ENCODE measurements at places on chromosomes 1 and 21.

GRCh38 chr1:235893840-235894239, 27.1 kb upstream of the LYST start:
- DNase-seq = no peak

- DNase-seq = no peak
Measured at GRCh38 chr1:165876121-165876520, 48.7 kb downstream of the UCK2 start.

GRCh38 chr1:111739925-111740765, 950 bp upstream of the INKA2 start:
- peak; percentile 54 for DNase-seq

DNA sequence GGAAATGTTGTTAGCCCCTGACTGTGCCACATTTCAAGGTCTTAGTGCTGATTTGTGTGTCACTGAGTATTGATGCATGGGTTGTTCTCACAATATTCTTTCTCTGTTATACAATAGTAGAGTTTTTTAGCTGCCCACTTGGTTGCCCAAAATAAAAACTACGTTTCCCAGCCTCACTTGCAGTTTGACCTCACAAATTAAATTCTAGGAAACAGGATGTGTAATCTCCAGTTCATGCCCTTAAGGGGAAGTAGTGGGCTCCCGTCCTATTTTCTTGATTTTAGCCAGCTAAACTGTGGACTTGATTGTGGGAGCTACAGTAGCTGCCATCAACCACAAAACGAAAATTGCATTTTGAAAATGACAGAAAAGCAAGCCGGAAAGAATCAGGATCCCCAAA, 27.3 kb upstream of the LAMC1 start:
- DNase-seq = no peak

- DNase-seq = peak; percentile 52
Measured at GRCh38 chr1:86207323-86207722, 50.8 kb upstream of the COL24A1 start.

- no peak for DNase-seq
Measured at GRCh38 chr1:244074559-244075171, 23.6 kb downstream of the ZBTB18 start.

DNA sequence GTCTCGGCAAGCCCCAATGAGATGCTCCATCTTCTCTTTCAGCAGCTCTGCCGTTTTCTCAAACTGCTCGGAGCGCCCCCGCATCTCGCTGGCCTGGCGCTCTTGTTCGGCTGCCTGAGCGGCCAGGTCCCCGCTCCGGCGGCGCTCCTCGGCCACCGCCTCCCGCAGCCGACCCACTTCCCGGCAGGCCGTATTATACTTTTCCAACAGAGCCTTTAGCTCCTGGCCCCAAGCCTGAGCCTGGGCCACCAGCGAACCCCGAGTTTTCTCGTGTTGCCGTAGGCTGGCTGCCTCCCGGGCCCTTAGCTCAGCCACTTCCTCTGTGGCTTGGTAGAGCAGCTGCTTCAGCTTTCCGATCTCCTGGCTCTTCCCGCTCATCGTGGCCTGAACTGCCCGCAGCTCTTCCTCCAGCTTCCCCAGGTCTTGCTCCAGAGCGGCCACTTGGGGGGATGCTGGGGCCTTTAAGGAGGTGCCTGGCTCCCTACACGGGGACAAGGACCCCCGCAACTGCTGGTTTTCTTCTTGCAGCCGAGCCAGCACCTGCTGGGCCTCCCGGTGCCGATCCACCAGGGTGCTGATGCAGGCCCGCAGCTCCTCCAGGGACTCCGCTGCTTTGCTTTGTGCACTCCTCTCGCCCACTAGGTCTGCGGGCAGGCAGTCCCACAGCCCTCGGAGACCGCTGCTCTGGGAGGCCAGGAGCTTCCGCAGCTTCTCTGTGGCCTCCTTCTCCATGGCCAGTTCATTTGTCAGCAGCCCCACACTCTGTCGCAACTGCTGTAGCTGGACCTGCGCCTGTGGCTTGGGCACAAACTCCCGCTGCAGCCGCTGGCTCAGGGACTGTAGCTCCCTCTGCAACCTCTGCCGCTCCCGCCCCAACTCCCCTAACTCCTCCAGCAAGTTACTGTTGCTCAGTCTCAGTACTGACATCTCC, 13.4 kb upstream of the PIAS3 start:
- DNase-seq = peak; percentile 43
